Inflammatory macrophage treated with lipopolysaccharide for 1 hour (primary cell): ENCODE measurements at places on chromosomes 1 and 21.
A peak's percentile ranks its signal among the peaks of the same experiment; 100 is the strongest.

DNA sequence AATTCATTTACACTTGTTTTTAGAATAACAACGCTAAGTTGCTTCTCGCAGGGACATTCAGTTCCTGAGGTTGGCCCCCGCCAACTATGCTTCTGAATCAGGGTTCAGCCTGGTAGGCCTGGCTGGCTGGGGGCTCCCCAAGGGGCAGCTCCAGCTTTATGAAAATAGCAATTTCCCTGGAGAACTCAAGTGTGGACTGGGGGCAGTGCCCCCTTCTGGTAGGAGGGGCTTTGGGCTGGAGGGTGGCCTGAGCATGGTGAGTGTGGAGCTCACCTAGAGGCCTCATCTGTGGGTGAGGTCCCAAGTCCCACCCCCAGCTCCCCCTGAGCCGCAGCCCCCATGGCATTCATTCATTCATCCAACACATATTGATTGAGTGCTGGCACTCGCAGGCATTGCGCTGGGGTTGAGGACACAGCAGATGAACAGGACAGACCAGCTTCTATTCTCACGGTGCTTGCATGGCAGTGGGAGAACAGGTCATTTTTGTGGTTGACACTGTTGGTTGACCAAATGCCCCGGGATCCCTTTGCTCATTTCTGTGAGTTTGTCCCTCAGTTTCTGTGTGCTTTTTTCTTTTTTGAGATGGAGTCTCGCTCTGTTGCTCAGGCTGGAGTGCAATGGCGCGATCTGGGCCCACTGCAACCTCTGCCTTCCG, 79.2 kb downstream of the UBIAD1 start:
- no peak for DNase-seq

- DNase-seq, result no peak
Observed at GRCh38 chr21:17783481-17784179, 35.5 kb downstream of the C21orf91 start.

DNA sequence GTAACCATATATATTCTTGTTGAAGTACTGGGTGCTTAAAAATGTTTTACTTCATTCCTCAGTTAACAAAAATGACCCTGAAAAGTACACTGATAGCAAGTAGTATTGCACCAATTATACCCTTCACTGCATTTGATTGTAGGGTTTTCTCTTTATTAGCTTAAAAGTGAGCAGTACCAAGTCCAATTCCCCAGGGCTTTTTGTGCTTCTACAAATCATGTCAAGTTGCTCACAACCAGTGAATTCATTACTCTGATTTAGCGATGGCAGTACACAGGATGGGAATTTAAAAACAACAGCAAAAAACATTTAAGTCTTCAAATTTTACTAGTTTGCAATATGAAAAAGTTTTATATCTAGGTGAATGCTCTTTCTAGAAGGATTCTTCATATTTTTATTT, 436.4 kb downstream of the PTBP2 start:
- DNase-seq, result no peak

- DNase-seq, result no peak
Observed at GRCh38 chr1:189623336-189623735, 854.3 kb downstream of the BRINP3 start.

GRCh38 chr1:175757381-175758015, 14.1 kb upstream of the TNR start:
- peak; percentile 12 for DNase-seq

DNA sequence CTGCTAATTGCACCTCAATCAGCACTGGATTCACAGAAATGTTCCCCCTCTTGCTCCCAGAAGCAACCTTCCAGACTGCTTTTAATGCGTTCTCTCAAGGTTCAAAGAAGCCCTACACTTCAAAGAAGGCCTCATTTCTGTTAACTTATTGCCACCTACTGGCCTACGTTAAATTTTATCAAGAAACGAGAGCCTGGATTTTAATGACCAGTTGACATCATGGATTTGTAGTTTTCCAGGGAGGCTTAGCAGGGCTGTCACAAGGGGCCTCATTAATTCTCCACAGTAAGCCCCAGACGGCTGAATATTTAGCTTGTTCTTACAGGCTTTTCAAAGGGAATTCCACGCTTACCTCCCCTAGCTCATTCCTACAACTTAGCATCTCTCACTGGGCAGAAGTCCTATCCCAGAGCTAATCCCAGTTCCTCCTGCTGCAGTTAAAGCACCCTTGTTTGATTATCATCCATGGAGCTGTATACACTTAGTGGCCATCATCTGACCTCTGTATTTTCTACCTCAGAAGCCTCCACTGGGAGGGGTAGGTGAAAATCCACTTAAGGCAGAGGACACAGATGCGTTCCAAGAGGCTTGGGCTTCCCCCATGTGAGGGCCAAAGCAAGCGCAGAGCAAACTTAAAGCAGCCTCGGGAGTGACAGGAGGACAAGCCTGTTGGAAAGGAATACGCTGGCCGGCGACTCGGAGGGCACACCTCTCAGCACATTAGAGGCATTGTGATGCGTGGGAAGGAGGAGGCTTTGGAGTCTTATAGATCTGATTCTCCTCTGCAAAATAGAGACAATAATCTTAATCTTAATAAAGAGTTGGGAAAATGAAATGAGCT, 32.2 kb upstream of the CYP4X1 start:
- no peak for DNase-seq

DNA sequence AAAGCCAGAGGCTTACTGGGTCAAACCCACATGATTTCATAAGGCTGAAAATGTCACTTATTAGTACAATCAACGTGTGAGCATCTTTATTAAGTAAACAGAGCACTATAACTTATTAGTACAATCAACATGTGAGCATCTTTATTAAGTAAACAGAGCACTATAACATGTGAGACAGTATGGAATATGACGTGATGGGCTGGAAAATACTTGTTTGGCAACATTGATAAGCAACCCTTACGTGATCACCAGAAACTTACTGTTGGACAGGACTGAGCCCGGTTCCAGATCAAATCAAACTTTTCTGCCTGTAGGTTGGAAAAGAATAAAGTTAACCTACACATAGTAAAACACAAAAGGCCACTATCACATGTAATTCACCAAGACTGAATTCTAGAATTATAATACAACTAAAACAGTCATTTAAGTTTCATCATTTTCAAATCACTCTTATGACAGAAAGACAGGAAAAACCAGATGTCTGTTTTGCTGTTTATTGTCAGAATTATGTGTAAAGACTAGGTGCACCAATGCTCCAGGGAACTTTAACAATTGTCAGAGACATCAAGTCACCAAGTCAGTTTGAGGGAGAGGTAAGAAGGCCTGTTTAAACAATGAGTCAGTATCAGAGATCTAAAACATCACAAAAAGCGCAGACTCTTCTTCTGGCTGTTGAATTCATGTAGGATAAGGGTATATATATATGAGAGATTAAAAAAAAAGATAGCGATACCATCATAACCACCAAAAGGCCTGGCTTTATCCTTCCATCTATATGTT, 15.7 kb downstream of the ATPAF1 start:
- DNase-seq, result no peak

GRCh38 chr1:219189952-219190351, 16.3 kb downstream of the LYPLAL1 start:
- peak; percentile 67 for DNase-seq

DNA sequence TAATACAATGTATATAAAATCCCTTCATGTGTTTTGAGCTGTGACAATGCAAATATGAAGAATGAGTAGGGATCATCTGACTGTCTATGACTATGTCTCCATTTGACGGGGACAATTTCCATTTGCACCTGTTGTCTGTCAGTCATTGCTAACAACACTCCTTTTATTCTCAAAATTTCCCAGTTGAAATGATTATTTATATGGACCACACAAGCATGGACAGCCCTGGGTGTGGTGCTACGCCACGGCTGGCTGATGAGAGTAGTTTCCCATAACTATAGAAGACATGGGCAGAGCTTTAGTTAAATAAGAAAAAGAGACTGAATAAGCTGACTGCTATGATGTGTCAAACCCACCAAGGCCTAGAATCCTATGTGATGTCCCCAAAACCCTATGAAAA, 135.8 kb downstream of the MAP3K21 start:
- no peak for DNase-seq

- DNase-seq, result no peak
Observed at GRCh38 chr1:56958526-56958925, 7.3 kb downstream of the C8B start.

DNA sequence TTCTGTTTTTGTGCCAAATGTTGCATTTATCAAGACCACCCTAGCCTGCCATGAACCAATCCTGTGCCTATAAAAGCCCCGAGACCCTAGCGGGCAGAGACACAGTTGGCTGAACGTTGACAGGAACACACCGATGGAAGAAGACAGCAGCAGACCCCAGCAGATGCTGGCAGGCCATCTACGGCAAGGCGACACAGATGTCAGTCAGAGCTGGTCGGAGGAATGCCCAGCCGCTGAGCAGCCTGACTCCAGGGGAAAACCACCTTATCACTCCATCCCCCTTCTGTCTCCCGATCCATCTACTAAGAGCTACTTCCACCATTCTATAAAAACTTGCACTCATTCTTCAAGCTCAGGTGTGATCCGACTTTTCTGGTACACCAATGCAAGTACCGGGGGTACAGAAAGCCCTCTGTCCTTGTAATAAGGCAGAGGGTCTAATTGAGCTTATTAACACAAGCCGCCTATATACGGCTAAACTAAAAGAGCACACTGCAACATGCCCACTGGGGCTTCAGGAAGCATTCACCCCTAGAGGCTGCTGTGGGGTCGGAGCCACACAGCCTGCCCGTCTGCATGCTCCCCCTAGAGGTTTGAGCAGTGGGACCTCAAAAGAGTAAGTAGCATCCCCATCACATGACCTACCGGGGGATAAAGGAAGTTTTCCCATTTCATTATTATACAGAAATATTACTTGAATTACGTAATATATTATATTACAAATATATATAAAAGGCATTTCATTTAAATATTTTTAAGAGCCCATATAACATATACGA, 1156.3 kb upstream of the B3GALT2 start:
- DNase-seq, result no peak

DNA sequence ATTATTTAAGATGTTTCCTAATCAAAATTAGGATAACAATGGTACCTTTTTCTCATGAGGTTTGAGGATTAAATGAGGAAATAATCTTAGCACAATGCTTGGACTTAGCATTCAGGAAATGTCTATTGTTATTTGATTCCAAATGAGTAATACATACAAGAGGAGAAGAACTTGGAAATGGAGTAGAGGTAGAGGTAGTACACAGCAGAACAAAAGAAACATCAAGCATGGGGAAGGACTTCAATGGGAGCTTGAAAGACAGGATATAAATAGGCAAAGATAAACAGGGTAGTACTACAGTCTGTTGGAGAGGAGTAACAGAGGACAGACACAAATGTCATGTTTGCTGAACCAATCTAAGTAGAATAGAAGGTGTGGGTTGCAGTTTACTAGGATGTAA, 59.5 kb upstream of the RGS2 start:
- DNase-seq, result no peak

- peak; percentile 96 for DNase-seq
Observed at GRCh38 chr1:235513495-235514366, 9.5 kb upstream of the B3GALNT2 start.

DNA sequence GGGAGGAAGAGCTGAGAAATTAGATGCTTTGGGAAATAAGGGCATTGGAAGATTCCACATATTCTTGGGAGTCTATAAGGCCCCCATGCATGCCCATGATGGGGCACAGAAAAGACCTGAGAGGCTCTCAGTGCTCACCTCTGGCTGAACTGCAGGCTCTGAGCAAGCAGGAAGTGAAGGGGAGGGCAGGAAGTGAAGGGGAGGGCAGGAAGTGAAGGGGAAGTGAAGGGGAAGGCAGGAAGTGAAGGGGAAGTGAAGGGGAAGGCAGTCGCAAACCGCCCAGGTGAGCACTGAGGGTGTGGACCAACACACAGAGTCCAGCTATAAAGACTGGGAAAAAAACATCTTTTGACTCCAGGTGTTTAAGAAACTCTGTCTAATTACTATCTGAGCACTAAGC, 3.5 kb downstream of the KRTAP10-9 start:
- DNase-seq, result no peak

- DNase-seq, result no peak
Observed at GRCh38 chr1:10787286-10787685, 9.2 kb downstream of the CASZ1 start.

DNA sequence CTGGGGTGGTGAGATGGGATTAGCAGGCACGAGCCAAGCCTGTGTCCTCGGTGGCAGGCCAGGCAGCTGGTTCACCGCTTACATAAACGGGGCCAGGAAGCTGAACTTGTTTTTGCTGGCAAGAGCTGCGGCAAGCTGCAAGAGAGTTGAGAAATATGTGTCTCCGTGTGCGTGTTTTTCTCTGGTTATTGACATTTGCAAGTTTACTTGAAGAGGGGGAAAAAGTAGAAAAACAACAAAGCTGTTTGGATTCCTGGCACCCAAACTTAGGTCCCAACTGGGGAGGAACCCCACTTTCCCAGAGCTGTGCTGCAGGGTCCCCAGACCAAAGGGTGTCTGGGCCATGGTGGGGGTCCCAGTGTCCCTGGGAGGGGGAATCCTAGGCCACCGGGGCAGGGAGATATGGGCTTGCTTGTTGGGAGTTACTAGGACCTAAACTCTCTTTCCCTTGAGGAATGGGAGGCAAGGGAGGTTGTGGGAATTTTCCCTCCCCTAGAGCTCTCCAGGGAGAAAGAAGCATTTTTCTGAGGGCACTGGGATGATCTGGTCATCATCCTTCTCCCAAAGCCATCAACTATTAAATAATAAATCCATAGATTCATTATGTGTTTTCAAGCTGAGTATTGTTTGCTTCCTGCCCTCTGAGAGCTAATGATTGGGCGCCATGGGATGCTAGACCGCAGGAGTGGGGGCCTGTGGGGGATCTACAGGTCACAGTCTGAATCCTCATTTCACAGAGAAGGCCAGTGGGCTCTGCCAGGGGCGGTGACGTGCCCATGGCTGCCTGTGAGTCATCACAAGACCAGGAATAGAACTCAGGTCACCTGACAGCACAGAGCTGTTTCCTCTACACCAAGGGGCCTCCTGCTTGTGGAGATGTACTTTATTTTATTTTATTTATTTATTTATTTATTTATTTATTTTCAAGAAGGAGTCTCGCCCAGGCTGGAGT, 14.8 kb downstream of the IL6R start:
- DNase-seq, result peak; percentile 75

GRCh38 chr1:106439475-106439874, 617.0 kb upstream of the PRMT6 start:
- no peak for DNase-seq
